Prostate gland (tissue), 2 donors: ENCODE measurements at places on chromosomes 3 and 15.

- no peak for DNase-seq
Measured at GRCh38 chr15:34241376-34242330, 16.8 kb downstream of the EMC4 start.

GRCh38 chr3:169497567-169498257 is 165.8 kb downstream of the MECOM start:
- no peak for DNase-seq

GRCh38 chr3:16936676-16937230 is 52.0 kb downstream of the PLCL2 start:
- DNase-seq, result no peak

DNA sequence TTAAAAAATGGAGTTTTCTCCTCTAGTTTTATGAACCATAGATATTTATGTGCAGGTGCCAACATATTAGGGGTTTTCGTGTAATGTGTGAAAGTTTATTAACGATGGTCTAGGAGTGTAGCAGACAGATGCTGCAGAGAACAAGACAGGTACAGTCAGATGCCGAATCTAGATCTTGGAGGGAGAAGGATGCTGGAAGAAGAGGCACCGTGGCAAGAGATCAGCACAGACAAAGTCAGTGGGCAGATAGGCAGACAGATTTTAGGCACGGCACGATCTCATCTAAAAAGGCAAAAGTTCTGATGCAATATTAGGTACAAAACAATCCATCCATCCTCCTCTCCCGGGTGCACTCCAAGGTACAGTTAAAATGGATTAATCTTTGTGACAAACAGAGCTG is 161.6 kb downstream of the TIGIT start:
- no peak for DNase-seq

GRCh38 chr15:79539401-79539800 is 107.3 kb downstream of the MINAR1 start:
- no peak for DNase-seq
